ENCODE measurements at places on chromosomes 12 and 14.
A peak's percentile ranks its signal among the peaks of the same experiment; 100 is the strongest.

- peak; percentile 44 for DNase-seq
Observed at GRCh38 chr14:91835197-91835919, 32.0 kb downstream of the TC2N start.

GRCh38 chr12:48803675-48804074, 14.6 kb upstream of the CACNB3 start:
- no peak for DNase-seq

GRCh38 chr12:102026728-102027127, 35.1 kb downstream of the WASHC3 start:
- DNase-seq, result no peak

DNA sequence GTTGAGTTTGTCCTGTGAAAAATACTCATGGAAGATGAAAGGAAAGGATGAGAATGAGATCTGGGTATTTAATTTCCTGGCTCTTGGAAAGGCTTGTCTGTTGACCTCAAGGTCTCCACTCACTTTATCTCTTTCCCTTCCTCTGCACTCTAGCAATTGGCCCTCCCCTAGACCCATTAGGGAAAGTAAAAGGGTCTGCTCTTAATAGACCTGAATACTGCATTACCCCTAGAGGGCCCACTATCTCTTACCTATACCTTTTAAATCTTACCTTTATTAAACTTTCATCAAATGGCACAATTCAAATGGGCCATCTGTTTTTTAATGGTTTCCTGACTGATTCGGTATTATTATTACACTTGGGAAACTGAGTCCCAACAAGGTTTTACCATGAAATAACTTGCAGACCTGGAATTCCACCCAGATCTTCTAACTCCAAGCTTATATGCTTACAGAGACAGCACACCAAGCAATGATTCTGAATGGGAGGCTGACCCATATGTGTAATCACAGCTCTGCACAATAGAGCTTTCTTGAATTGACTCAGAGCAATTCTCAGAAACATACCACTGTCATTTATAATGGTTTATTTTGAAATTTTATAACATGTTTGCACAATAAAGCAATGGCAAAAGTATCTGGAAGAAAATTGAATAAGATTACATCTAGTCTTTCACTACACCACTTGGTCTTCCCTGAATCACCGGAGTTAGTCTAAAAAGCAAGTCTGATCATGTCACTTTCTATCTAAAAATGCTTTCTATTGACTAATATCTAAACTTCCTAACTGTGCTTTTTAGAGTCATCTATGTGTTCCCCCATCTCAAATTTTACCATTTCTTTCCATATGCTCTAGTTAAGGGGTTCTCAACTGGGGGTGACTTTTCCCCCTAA, 618.5 kb downstream of the NRXN3 start:
- no peak for DNase-seq

DNA sequence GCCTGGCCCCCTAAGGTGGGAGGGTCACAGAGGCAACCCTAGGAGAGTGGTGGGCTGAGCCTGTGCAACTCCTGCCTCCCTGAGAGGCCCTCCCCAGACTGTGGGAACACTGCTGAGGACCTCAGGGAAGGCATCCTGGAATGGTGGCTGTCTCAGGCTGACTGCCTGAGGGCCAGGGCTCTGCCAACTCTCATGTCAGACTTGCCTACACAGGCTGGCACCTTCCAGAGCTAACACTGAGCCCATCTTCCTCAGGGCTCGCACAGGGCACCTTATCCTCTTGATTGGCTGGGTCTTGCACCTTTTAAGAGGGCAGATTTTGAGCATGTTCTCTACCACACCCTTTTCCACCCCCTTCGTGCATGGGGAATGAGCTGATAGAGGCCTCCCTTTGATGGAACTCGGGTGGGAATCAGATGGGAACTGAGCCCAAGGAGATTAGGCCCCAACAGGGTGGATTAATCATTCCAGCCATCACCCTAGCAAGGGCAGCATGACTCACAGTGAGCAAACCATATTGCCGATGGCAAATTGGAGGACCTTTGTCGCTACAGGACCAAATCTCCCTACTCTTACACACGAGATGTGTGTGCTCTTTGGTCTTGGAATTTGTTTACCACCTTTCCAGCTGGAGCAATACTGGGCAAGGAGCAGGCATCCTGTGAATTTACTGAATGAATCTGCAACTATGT, 702.8 kb downstream of the VRK1 start:
- DNase-seq, result no peak

DNA sequence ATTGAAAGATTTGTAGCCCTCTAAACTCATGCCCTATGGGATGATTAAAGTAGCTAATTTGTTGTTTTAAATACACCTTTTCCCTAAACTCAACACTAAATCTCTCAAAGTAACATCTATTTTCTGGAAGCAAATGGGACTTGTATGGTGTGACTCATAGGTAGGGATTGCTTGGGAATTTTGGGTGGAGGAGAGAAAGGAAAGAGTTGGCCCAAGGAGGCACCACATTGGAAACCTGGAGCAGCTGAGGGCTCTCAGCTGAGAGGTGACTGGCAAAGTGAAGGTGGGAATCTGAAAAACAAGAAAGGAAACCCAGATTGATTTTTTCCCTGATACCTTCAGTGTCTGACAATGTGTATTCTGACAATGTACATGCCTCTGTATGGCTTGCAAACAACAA, 114.8 kb upstream of the PRICKLE1 start:
- DNase-seq, result no peak

- DNase-seq, result no peak
Observed at GRCh38 chr12:98048326-98048725, 467.1 kb upstream of the TMPO start.

DNA sequence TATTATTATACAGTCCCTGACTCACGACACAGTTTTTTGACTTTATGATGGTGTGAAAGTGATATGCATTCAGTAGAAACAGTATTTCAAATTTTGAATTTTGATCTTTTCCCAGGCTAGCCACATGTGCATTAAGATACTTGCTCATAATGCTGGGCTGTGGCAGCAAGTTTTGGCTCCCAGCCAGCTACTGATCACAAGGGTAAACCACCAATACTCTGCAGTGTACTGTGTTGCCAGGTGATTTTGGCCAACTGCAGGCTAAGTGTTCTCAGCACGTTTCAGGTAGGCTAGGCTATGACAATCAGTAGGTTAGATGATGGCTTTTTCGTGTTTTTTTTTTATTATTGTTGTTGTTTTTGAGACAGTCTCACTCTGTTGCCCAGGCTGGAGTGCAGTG, 69.4 kb upstream of the ACTN1 start:
- no peak for DNase-seq

DNA sequence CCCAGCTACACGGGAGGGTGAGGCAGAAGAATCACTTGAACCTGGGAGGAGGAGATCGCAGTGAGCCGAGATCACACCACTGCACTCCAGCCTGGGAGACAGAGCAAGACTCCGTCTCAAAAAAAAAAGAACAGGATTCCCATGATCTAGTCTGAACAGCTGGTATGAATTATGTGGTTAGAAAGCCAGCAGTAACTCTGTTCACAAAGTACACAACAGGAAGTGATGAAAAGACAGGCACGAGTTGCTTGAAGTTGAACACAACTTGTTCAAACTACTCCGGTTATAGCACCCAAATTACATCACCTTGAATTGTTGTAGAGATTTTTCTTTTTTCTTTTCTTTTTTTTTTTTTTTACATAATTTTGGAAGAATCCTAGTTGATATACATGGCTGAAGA, 238.8 kb upstream of the RGS6 start:
- no peak for DNase-seq
